ENCODE measurements at places on chromosomes 11 and 22.

DNA sequence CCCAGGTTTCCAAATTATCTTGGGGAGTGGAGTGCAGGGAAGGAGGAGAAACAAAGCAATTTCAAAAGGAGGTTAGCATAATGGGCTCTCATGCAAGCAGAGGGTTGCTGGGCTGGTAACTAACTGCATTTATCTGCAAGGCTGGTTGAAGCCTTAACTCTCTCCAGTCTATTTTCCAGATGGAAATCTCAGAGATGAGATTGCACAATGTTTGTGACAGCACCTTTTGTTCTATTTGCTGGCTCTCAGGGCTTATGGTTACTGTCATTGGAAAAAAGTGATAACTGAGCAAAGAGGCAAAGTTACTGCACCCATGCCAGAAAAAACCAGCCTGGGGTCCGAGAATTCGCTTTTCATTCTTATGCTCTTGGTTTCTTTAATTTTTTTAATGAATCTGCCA, 33.2 kb downstream of the ABCC8 start:
- DNase-seq: no peak

DNA sequence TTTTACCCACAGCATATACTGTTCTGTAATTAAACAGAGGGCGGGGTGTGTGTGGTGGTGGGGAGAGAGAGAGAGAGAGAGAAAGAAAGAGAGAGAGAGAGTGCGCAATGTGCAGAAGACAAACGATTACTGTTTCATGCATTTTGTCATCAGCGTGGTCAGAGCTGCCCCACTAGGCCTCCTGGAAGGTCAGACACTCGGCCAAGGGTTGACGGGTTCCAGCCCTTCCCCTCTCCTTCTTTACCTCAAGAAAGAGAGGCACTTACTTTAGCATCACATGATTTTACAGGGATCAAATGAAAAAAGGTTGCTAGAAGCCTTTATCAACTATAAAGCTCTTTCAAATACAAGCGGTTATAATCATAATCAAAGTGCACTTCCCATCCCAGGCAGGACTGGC, 269.2 kb upstream of the SORL1-AS1 start:
- DNase-seq: no peak

DNA sequence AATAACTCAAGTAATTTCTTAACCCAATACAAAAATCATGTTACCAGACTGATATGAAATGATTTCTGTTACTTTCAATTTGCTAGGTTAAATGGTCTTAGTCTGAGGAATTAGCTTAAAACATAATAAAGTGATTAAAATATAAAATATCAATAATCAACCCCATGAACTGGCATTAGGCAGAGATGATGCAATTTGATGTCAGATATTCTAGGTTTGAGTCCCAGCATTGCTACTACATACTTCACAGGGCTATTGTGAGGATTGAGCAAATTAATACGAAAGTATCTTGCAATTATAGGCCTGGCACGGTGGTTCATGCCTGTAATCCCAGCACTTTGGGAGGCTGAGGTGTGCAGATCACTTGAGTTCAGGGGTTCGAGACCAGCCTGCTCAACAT, 66.5 kb downstream of the PICALM start:
- DNase-seq: no peak

DNA sequence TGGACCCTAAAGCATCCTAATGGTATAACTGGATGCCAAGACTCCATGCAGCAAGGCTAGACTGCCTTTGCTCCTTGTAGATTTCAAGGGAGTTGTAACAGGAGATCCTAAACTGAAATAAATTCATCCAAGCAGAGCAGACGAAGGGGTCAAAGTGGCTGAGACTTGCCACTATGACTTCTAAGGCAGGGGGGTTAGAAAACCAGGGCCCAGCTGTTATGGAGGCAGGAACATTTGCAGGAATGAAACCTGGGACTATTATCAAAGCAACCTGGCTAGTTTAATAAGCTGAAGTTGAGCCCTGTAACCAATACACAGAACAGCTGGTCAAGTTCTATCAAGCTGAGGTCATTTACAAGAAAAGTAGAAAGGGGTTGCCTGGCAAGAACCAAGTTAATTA, 122.2 kb upstream of the TRPC6 start:
- DNase-seq: no peak

GRCh38 chr11:20617346-20618005, 18.1 kb downstream of the SLC6A5 start:
- no peak for DNase-seq
